ENCODE measurements at places on chromosomes 16 and 17.

- DNase-seq: no peak
Observed at GRCh38 chr16:89445166-89445565, 45.2 kb downstream of the ANKRD11 start.

DNA sequence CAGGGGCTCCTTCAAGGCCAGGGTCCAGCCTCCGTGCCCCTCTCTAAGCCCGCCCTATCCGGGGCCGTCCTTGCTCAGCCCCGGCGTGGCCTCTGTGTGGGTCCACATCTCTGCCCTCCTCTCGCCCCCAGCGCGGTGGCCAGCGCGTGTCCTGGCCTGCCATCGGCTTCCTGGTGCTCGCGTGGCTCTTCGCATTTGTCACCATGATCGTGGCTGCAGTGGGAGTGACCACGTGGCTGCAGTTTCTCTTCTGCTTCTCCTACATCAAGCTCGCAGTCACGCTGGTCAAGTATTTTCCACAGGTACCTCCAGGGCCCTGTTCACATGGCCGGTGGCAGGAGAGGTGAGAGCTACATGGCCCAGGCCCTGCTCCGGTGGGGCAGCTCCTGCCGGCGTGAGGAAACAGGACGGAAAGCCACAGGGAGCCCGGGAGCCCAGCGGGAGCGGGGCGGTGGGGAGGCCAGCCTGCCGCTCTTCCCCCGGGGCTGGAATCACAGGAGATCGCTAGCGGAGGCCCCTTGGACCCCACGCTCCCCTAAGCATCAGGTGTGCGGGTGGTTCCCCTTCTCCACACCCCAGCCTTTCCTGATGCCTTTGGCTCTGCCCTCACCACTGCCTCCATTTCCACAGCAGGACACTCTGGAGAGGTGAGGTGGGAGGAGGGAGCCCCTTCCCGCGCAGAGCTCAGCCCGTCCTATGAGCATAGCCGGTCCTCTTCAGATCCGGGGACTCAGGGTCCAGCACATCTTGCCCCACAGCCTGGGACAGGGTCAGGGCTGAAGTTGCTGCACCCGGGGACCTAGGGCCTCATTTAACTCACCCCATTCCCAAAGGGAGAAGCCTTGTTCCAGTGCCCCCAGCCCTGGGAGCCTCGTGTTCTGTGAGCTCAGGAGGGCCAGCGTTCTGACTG, 10.2 kb downstream of the TAX1BP3 start:
- no peak for DNase-seq

DNA sequence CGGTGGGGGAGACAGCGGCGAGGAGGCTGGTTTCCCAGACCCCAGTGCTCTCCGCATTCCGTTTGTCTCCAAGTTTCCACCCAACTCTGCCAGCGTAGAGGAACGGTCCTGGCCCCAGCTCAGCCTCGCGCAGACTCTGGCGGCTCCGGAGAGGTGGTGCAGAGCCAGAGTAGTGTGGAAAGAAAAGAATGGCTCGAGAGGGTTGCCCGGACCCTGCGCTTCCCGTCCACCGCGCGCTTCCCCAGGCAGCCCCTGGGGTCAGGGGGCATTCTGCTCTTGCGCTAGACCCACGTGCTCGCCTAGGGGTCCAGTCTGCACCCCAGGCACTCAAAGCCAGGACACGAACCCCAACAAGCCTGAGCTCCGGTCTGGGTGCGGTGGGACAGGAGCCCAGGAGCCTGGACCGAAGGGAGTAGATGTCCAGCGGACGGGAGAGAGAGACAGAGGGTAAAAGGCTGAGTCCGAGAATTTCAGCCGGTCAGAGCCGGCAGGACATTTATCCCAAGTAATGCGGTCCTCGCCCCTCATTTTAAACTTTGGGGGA, 3.8 kb downstream of the PMP22 start:
- peak; percentile 33 for DNase-seq

DNA sequence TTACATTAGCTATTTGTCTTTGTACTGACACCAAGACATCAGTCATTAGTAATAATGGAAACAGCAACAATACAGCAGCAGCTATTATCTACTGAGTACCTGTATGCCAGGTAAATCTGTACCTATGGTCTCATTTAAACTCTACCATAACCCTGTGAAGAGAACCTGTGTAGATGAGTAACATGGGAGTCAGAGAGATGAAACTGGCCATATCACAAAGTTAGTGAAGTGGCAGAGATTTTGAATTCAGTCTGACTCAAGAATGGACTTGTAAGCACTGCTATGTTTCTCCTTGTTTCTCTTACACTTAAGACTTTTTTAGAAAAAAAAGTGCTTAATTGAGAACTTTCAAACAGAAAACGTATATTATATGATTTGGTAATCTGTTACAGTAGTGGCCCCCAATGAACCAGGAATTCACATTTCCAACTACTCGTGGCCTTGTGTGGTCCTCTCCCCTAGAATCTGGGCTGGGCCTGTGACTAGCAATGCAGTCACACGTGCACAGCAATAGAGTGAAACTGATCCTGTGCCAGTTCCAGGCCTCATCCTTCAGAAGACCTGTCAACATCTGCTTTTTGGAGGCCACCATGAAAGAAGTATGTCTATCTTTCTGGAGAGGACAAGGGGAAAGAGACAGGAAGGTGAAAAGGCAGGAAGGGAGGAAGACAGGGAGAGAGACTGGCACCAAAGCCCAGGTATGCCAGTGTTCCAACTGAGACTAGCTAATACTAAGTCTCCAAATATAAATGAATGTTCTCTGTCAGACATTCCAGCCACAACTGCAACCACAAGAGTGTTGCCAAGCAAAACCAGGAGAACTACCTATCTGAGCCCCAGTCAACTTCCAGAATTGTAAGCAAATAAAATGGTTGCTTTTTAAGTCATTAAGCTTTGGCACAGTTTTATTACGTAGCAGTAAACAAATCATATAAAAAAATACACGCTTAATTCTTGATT, 12.0 kb downstream of the CRLF3 start:
- no peak for DNase-seq

DNA sequence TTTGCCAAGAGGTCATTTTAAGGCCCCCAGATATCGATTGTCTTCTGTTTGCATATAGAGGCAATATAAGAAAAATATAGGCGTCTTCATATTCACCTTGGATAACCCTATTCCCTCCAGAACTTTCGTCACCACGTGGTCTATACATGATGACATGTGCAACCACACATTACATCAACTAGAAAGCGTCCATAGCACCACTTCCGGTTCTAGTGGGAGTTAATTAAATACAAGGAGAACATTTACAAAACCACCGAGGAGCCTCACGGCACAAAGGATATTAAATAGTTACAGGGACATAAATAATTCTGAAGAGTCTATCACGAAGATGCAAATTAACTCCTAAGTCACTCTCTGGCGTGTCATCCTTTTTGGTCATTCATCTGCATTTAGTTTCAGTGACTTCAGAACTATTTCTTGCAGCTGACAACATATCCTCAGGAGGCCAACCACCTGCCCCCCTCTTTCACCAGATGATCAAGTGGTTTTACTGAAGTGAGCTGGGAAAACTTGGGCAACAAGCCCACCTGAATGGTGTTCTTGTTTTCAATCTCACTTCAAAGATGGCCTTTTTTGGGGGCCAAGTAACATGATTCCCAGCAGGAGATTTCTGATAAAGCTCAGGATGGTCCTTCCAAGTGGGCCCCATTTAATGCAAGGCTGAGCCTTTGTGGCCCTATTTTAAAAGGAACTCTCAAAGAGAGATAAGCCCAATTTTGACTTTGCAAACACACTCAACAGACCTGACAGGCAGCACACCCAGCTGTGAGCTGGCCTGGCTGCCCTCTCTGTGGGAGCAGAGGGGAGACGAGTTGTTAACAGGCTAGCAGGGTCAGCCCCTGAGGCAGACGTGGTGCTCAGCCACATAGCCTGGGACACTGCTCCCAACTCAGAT, 15.3 kb downstream of the CMTM3 start:
- DNase-seq: no peak

DNA sequence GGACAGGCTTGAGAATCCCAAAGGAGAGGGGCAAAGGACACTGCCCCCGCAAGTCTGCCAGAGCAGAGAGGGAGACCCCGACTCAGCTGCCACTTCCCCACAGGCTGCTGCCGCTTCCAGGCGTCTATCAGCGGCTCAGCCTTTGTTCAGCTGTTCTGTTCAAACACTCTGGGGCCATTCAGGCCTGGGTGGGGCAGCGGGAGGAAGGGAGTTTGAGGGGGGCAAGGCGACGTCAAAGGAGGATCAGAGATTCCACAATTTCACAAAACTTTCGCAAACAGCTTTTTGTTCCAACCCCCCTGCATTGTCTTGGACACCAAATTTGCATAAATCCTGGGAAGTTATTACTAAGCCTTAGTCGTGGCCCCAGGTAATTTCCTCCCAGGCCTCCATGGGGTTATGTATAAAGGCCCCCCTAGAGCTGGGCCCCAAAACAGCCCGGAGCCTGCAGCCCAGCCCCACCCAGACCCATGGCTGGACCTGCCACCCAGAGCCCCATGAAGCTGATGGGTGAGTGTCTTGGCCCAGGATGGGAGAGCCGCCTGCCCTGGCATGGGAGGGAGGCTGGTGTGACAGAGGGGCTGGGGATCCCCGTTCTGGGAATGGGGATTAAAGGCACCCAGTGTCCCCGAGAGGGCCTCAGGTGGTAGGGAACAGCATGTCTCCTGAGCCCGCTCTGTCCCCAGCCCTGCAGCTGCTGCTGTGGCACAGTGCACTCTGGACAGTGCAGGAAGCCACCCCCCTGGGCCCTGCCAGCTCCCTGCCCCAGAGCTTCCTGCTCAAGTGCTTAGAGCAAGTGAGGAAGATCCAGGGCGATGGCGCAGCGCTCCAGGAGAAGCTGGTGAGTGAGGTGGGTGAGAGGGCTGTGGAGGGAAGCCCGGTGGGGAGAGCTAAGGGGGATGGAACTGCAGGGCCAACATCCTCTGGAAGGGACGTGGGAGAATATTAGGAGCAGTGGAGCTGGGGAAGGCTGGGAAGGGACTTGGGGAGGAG, at the start of gene CSF3:
Gene CSF3 (plus strand): TSS at position 436 of the 993 bp plus-strand sequence. CDS start 35 bp downstream, at position 471.
- DNase-seq: no peak

DNA sequence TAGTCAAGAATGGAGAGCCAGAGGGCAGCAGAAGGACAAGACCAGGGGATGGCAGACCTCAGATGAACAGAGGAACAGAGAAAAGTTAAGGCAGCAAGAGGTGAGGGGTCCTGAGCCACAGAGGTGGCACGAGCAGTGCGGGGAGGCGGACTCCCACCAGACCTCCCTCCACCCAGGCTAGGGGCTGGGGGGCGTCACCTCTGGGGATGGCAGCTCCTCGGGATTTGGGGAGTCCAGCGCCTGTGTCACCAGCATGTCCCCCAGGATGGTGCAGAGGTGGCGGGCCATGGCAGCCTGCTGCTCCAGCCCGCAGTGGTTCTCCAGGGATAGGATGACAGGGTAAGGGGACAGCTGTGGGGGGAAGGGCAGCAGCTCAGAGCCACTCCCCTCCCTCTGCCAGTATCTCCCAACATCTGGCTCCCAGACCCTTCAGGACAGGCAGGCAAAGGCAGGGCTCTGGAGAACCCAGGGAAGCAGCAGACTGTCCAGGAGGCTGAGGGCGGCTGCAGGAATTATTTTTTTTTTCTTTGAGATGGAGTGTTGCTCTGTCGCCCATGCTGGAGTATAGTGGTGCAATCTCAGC, 15.8 kb downstream of the PLCD3 start:
- no peak for DNase-seq

DNA sequence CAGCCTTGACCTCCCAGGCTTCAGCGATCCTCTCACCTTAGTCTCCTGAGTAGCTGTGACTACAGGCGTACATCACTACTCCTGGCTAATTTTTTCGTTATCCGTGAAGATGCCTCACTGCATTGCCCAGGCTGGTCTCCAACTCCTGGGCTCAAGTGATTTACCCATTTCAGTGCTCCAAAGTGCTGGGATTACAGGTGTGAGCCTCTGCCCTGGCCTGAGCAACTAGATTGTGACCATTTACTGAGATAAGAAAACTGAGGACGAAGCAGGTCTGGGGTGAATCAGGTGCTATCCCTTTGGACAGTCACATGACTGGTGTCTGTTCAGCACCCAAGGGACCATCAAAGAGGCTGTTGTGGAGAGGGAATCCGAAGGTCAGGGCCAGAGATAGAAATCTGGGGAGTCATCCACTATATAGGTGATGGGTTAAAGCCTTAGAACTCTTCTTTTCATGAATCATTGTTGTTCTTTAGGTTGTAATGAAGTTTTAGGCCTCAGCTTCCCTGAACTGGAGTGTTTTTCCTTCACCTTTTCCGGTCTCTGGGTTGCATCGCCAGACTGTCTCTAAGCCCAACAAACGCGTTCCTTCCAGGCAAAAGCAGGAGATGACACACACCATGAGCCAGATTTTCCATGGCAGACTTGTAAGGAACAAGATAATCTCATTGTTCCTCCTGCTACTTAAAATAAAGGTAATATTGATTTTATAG, 62.5 kb downstream of the FTO start:
- DNase-seq: no peak

DNA sequence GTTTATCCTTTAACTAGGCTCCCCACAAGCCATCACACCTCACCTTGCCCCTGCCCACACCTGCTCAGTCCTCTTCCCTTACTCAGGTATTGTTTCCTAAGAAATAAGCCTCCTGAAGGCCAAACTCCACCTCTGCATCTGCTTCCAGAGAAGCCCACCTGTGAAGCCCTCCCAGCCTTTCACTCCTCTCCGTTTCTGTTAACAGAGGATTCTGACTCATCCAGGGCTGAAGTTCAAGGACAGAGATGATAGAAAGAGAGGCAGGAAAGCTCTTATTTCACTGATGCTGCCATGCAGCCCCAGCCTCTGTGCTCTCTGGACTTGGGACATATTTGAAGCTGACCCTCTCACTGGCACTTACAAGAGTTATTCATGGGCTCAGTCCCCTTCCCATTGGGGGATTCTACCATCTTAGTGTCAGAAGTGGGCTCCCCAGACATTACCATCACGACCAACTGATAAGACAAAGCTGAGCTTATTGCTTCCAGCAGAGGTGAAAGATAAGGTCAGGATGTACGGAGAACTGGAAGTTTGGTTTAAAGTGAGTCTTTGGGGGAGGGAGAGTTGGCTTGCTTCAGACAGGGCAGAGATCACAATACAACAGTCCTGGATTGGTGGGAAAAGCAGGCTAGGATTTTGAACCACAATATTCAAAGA, 35.3 kb upstream of the XYLT2 start:
- no peak for DNase-seq

- DNase-seq: no peak
Observed at GRCh38 chr17:61149862-61150362, 249.7 kb upstream of the TBX2 start.

DNA sequence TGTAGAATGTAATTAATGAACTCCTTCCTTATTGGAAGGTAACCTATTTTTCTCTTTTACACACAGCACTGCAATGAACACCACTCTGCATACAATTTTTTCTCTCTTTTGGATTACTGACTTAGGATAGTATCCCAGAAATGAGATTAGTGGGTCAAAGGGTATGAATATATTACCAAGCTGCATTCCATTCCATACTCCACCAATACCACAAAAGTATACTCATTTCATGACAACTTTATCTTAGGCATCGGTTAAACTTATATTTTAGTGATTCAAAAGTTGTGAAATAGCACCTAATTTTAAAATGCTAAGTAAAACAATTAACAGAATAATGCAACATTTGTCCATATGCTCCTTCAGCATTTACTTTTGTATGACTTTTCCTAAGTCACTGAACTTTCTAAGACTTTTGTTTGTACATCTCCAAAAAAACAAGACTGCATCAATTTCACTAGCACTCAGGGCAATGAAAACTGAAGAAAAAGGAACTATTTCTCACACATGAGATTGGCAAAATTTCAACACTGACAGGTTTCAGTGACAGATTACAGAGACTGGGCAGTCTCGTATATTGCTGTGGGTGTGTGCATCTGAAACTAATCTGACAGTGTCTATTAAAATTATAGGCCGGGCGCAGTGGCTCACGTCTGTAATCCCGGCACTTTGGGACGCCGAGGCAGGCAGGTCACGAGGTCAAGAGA, 32.1 kb downstream of the HELZ start:
- no peak for DNase-seq

All from WERI-Rb-1 (cell line).